ENCODE measurements at places on chromosomes 16 and 17.

GRCh38 chr16:67091906-67092566, 17.7 kb upstream of the PHAF1 start:
- no peak for DNase-seq

DNA sequence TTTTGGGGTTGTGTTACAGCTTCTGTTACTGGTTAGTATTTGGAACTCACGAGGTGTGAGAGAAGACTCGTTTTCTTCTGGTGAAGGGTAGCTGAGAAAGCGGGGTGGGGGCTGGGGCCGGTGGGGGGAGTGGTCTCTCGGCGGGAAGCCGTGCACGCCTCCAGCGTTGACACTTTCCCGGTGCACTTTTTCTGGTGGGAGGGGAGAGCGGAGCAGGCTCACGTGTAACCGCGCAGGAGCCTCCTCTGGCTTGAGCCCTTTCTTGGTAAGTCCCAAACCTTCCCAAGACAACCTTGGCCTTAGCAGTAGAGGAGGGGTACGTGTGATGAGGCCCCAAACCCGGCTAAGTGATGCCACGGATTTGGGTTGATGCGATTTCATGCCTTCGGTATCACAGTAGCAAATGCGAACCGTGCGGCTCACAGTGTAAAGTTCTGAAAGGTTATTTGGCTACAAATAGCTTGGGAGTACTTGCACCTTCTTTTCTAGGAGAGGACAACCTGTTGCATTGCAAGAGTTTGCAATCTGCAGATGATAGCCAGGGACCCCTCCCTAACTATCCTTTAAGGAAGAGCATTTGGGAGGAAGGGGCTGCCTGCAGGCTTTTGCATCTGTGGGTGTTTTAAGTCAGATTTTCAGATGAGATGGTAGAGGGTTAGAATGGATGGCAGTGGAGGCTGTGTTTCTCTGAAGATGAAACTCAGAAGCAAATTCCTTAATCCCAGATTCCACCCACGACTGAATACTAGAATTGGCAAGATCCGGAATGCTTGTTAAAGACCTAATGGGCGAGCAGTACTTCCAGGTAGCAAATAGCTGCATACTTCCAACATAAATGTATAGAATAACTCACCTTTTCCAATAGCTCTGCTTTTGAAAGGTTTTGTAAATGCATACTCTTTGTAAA, 1.5 kb downstream of the HLF start:
- peak; percentile 13 for DNase-seq

DNA sequence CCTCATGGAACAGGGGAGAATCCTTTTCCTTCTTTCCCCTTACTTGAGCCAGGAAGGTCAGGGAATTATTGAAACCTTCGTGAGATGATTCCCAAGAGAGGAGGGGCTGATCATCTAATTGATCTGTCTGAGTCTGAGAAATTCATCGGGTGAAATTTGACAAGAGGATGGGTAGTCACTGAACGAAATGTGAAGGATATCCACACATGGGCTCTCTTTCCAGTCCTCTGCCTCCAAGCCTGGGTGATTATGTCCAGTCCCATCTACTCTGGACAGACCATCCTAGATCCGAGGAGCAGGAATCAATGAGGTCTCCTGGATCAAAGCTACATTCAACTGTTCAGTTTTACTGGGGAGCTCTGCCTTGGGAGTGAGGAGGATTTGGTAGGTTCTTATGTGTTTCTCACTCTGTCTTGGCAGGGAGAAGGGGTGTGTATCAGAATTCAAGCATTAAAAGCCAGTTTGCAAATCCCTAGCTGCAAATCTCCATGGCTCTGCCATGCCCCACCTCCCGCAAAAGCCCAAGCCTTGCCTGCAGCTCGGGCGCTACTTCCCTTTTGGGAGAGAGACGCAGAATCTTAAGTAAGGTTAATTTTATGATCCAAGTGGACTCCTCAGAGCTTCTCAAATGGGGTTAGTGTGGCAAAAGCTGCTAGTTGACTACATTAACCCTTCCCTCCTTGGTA, 47.1 kb upstream of the TEKT3 start:
- DNase-seq = no peak

GRCh38 chr16:19014461-19014860, 30.7 kb downstream of the TMC7 start:
- no peak for DNase-seq

DNA sequence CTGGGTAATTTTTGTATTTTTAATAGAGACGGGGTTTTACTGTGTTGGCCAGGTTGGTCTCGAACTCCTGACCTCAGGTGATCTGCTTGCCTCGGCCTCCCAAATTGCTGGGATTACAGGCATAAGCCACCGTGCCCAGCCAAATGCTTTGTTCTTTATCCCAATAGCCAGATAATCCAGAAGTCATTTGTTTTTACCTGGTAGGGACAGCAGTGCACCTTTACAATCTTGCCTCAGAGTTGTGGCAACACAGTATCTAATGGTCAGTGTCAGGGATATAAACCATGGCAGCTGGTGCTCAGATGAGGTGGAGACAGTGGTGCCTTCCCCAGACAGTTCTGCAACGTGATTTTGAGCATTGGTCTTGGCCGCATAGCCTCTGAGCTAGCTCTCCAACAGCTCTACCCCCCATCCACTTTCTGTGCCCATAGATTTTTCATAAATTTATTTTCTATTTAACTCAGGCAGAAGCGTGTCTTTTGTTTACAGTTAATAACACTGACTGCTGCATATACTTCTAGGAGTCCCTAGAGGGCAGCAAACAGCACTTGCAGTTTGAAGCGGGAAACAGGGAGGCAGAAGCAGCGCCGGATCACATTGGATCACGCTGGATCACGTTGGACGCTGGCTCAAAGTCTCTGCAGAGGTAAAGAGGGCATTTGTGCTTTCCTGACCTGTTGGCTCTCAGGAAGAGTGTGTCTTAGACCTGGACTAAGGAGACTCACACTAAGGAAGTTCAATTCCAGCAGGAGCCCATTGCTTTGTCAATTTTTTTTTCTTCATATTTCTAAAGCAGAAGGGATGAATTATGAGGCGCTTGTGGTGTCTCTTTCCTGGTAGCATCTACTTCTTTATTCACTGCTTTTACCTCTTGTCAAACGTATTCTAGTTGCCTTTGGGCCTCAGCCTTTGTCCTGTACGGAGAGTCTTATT, 5.1 kb upstream of the GGT6 start:
- peak; percentile 80 for DNase-seq

GRCh38 chr16:3234543-3234856, 458 bp downstream of the ZNF200 start:
- DNase-seq = no peak

All from ELF-1 (cell line).